ENCODE measurements at places on chromosomes 16 and 17.

DNA sequence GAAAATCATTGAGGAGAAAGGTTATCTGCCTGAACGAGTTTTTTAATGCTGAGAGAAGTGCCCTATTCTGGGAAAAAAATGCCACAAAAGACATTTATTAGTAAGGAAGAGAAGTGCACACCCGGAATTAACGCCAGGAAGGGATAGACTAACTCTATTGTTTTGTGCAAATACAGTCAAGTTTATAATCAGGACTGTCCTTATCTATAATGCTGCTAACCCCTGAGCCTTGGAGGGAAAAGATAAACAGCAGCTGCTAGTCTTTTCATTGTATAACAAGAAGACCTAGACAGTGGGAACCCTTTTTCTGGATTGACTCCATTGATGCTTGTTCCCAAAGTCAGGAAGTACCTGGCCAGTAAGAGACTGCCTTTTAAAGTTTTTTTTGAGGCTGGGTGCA, 26.5 kb downstream of the BCAS3 start:
- no peak for DNase-seq

DNA sequence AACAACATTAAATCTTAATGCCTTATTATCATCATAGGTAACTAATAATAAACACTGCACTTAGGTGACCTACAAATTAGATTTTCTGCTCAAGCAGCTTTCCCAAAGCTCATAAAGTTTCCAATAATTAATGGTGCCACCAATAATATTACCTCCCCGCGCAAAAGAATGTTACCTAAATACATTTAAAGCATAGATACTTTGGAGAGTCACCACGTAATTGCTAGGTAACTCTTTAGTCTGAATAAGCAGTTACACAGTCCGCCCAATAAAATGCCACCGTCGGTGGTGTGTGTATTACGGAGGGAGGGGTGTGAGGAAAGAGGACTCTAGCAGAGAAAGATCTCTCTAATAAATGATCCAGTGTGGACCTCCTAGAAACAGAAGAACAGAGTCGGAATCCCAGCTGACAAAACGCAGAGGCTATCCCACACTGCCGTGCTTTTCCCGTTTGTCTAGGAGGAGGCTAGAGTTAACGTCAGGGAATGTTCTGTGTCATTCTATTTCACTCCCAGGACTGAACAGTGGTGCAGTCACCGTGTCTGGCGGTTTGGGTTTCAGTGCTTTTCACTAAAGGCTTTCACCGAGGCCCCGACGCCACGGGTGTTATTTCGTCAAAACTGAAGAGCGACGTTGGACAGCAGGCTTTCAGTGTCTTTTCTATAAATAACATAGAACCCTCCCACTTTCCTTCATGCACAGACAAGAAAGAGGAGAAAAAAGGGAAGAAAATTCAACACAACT, 630 bp downstream of the RNFT1 start:
- peak; percentile 69 for DNase-seq

- DNase-seq: no peak
Measured at GRCh38 chr17:77723909-77724875, 234.3 kb upstream of the TNRC6C start.

DNA sequence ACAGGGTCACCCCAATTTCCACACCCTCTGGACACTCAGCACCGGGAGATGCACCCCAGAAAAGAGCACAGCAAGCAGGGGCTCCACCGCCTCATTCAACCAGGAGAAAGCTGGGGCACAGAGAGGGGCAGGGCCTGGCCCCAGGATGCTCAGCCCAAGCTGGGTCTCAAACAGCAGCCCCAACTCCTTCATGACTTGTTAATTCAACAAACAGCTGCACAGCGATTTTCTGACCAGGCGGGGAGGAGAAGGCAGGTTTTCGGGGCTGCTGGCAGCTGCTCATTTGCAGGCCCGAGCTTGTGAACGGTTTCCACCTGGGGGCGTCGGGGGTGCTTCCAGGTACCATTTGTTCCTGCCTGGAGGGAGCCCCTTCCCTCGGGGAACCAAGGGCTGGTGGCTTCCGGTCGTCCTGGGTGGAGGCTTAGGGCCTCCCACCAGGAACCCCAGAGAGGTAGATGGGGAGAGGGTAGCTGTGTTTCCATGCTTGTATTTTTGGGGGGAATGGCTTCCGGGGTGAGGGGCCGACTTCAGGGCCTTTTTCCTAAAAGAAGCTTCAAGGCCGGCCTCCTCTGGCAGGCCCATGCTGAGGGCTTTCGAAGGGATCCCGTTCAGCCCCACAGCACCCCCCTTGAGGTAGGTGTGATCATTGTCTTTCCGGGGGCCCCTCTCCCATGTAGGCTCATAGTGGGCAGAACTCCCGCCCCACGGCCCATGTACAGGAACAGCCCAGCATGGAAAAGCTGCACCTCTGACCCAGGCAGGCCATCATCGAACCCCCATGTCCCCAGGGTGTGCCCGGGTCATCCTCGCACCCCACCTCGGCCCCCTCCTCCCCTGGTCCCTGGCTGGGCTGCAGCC, 191.6 kb upstream of the GSE1 start:
- no peak for DNase-seq

- no peak for DNase-seq
Measured at GRCh38 chr16:1650131-1650530, 27.9 kb upstream of the JPT2 start.

DNA sequence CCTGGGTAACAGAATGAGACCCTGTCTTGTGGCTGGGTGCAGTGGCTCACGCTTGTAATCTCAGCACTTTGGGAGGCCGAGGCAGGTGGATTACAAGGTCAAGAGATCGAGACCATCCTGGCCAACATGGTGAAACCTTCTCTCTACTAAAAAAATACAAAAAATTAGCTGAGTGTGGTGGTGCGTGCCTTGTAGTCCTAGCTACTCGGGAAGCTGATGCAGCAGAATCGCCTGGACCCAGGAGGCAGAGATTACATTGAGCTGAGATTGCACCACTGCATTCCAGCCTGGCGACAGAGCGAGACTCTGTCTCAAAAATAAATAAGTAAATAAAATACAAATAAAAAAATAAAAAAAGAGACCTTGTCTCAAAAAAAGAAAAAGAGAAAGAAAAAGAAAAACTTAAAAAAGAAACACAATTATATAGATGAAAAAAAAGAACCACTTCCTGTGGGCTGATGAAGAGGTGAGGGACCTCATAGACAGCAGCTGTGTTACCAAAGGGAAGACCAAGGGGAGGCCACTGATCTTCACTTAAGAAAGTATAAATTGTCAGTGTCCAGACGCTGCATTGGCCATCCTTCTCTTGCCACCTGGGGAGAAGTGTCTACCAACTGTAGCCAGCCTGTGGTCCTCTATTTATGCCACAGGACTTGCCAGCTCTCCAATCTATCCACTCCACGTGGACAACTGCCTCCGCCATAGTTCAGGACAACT, 24.4 kb upstream of the SMG1 start:
- DNase-seq: no peak

DNA sequence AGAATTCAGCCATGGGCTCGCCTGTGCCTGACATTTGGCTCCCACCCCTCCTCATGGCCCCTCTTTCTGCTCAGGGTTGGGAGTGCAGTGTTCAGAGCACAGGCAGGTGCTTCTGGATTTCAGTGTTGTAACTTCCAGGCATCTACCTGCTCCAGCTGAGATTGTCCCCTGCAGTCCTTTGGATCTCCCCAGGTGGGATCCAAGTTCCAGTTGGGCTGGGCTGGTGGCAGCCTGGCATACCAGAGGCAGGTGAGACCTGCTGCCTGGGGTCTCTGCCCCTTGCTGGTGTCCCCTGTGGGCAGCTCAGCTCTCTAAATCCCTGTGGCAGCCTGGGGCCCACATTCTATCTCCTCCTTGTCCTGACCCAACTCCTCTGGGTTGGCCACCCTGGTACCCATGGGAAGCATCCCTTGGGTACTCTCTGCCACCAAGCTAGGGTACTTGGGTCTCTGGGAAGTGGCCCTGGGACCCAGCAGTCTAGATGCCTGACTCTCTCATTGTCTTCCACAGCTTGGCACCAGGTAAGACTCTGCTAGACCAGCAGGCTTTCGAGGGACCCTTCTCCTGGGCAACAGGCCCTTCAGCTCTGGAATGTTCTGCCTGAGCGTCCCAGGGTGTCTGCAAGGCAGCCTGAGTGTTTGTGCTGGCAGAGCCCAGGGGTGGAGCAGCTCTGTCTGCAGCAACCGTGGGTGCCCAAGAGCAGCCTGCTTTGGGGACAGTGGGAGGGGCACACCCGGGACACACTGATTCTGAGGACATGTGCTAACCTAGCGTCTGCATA, 42.5 kb downstream of the DNAH17 start:
- DNase-seq: no peak

DNA sequence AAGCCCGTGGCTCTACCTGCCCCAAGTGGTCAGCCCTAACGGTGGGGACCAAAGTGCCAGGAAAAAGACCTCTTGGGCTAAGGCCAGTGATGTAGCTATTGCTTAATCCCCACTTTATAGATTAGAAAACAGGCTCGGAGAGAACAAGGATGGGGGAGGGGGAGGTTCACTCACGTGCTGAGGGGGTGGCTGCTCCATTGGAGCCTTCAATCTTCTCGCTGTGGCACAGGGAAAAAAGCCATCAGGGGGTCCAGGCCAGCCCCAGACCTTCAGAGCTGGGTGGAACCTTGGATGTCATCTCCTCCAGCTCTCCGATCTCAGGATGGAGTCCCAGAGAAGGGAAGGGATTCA, 45.9 kb downstream of the SRCIN1 start:
- DNase-seq: no peak

DNA sequence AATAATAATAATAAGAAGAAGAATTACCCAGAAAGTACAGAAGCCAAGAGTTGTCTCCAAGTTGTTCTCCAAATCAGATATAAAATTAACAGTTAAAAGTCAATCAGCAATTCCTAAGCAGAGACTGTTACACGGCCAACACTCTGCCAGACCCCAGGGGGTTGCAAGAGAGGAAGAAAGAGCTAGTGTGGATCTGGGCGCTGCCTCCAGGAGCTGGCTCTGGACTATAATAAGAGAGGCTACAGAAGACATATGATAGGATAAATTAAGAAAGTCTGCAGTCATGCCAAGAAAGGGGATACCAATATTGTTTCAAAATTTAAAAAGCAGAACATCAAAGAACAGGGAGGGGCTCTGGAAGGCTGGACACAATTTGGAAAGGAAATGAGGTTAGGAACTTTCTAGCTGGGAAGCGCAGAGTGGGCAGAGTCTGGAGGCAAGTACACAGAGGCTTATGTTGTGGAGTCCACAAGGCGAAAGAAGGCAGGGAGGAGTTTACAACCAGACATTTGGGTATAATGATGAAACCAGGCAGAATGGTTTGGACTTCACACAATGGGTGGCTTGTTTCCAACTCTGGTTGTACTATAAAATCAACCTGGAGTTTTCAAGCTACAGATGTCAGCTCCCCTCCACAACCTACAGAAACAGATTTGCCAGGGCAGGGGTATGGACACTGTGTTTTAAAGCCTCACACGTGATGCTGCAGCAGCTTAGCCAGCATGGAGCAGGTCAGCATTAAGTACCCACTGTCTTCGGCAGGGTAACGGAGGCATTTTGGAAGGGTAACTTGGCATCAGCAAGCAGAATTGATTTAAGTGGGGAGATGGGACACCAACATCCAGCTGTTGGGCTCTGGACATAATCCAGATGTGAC, 49.4 kb downstream of the SLC39A11 start:
- DNase-seq: peak; percentile 20

DNA sequence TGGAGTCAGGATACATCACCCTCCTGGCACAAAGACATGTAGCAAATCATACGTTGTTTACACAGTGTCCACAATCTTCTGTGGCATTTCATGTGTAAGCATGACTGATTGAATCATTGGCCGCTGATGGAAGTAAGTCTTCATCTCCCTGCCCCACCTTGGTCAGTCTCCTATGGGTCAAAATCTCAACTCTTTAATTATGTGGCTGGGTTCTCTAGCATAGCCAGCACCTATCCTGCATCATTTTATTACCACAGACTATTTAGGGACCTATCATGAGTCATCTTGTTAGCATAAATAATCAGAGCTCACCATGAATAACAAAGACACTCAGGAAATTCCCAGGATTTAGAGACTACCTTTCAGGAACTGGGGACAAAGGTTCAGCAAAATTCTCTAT, 15.9 kb downstream of the TANC2 start:
- DNase-seq: peak; percentile 68

GRCh38 chr16:11238272-11239202, 17.5 kb downstream of the SOCS1 start:
- DNase-seq: no peak

DNA sequence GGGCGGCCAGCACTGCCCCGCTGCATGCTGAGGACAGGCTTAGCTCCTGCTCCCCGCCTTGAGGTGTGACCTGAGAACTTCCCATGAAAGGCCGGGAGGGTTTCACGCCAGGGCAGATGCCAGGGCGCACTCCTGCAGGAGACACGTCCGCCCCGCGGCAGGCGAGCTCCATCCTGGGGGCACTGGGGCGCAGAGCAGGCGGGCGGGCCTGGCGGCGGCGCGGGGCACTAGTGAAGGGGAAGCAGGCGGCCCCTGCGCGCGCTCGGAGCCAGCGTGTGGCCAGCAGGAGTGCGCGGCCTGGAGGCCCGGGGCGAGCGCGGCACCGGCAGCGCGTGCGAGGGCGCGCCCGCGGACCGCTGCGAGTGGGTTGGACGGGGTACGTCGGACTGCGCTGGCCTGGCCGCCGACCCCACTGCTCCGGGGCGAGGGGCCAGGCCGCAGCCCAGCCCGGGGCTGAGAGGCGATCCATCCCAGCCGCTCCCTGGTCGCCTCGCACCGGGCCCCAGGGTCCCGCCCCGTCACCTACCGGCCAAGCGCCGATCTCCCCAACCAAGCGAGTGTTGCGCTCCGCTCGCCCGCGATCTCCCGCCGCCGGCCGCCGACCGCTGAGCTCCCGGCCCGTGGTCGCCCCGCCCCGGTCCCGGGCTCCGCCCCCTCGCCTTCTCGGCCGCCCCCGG, at the start of gene MAP3K14:
TSS of gene MAP3K14 (minus strand) at position 587 of the 677 bp plus-strand sequence. CDS start 26,275 bp downstream, outside the sequence.
- peak; percentile 64 for DNase-seq

DNA sequence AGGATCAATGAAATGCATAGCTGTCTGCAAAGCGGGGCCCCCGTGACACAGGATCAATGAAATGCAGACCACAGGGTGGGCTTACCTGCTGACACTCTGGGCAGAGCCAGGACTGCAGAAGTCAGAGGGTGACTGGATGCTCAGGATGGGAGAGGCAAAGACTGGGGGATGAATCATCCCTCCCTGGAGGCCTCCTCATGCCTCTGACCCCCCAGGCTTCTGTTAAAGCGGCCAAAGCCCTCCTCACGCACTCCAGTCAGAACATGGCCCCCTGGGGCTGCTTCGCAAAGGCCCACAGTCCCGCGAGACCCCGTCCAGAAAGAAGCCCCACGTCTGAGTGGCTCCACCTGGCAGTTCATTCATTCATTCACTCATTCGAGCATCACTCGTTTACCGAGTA, 38.4 kb upstream of the FOXF1 start:
- peak; percentile 55 for DNase-seq

GRCh38 chr17:65586899-65587298, 25.5 kb upstream of the AXIN2 start:
- DNase-seq: no peak

DNA sequence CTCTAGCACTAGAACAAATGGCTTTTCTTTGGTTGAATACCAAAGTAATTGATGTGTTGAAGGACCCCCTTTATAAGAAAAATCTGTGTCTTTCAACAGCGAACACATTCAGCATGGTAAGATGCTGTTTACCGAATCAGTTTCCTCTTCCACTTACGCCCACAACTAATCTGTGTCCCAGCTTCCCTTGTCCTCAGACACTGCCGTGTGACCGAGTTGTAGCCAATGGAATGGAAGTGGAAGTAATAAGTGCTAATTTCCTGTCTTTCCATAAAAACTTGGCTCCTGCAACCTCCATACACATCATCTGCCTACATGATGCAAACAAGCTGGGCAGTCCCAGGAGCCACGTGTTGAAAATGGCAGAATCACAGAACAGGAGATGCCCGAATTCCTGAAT, 10.4 kb downstream of the CDIPT start:
- DNase-seq: peak; percentile 72

All from IMR-90 (cell line).